ENCODE measurements at places on chromosomes 1 and 21.
A peak's percentile ranks its signal among the peaks of the same experiment; 100 is the strongest.

DNA sequence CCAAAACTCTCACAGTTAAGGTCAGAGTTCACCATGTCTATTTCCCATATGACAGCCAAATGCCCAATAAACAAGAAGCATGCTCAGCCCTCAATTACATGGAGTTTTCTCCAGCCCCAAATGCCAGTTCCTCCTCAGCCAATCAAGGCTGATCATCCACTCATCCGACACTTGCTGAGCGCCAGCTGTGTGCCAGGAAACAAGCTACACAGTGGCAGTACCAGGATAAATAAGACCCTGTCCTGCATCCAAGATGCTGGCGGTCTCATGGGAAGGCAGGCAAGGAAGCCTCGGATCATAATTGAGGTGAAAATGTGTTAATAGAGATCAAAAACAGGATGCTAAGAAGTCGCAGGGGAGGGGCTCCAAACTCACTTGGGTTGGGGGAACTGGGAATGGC, 7.7 kb downstream of the ZBTB17 start:
- DNase-seq: no peak

- DNase-seq: no peak
Measured at GRCh38 chr1:9246215-9246614, 11.6 kb downstream of the H6PD start.

- DNase-seq: no peak
Measured at GRCh38 chr1:214549604-214550003, 1.8 kb downstream of the PTPN14 start.

DNA sequence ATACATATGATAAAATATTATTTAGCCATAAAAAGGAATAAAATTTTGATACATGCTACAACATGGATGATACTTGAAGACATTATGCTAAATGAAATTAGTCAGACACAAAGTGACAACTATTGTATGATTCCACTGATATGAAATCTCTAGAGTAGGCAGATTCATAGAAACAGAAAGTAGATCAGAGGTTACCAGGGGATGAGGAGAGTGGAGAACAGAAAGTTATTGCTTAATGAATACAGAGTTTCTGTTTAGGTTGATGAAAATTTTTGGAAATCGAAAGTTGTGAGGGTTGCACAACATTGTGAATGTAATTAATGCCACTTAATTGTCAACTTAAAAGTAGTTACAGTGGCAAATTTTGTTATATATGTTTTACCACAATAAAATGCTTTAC, 315.7 kb upstream of the USP25 start:
- no peak for DNase-seq

DNA sequence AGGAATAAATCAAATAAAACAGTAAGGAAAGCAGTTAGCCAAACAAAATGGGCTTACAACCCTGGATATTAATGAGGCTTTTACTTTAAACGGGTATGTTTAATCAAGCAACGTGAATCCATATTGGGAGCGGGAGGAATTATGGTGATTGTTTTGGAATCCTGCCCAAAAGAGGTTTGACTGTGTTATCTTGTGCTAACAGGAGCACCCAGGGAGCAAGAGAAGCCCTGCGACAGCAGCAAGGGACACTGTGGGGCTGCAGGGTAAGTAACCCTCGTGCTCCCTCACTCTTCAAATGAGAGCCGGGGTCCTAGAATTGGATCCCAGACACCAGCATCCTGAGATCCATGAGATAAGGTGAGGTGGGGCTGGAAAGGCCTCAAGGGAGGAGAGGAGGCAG, 72.6 kb upstream of the PGBD5 start:
- peak; percentile 11 for DNase-seq

GRCh38 chr21:31801551-31802219, 69.8 kb upstream of the SCAF4 start:
- no peak for DNase-seq

GRCh38 chr1:99636647-99637175, 9.2 kb upstream of the PALMD start:
- DNase-seq: no peak

DNA sequence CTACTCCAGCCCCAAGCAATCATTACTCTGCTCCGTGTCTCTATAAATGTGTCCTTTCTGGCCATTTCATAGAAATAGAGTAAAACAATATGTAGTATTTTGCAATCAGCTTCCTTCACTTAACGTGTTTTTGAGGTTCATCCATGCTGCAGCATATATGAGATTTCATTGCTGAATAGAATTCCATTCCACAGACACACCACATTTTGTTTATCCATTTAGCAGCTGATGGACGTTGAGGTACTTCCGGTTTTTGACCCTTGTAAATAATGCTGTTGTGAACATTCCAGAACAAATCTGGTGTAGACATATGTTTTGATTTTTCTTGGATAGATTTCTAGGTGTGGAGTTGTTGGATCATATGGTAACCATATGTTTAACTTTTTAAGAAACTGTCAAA, 30.7 kb downstream of the ADAM30 start:
- DNase-seq: no peak

DNA sequence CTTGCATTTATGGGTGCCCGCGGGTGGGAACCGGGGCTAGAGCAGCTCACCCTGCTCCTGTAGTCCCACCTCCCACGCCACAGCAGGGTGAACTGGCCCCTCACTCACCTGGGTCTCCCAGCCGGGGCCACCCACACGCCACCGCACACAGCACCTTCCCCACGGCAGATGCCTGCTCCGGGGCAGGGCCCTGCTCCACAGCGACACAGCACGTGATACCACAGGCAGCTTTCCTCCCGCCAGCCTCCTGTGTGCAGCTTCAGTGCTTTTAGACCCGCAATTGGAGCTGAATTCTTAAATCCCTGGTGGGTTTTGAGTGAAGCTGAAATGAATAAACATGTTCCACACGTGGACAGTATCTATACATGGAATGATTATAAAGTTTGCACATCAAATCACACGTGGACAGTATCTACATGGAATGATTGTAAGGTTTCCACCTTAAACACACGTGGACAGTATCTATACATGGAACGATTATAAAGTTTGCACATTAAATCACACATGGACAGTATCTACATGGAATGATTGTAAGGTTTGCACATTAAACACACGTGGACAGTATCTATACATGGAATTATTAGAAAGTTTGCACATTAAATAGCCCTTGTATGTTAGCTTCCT, 93.1 kb upstream of the COL6A1 start:
- no peak for DNase-seq

DNA sequence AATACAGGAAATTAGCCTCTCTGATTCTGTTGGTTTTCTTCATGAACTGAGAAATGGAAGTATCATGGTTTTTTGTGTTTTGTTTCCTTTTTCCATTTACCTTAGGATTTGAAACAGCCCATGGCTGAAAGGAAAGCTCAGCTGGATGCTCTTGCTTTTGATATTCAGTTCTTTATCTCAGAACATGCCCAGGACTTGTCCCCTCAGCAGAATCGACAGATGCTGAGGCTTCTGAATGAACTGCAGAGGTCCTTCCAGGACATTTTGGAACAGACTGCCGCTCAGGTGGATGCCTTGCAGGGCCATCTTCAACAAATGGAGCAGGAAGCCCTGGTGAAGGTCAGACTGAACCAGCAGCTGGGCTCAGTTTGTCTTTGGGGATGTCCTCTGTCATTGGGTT, 142.4 kb downstream of the MACF1 start:
- DNase-seq: no peak

GRCh38 chr1:9294405-9294773, 1.7 kb downstream of the SPSB1 start:
- DNase-seq: no peak

DNA sequence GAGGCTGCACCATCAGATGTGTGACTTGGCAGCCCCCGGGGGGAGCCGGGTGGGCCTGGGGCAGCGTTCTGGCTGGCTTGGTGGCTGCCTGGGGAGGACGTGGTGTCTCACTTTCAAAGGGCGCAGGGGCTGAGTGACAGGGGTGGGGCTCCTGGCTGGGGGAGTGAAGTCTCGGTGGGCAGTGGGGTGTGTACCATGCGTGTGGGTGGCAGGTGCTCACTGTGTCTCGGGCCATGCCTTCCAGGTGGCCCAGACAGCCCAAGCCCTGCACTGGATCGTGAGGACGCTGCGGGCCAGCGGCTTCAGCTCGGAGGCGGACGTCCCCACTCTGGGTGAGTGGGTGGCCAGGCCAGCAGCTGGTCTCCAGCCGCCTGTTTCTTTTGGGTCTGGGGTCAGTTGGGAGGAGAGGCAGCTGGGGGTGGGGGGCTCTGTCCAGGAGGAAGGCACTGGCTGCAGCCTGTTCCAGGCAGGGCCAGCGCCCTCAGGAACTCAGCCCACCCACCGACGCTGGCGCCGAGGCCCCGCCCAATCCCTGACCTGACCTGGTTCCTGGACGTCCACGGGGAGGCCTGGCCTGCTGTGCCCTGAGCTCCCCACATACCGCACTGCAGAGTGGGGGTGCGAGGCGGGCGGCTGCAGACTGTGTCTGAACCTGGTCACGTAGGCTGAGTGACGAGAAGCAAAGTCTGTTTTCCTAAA, 30.6 kb upstream of the LRRC3 start:
- no peak for DNase-seq

GRCh38 chr1:84632673-84633434, 57.4 kb downstream of the SSX2IP start:
- no peak for DNase-seq

DNA sequence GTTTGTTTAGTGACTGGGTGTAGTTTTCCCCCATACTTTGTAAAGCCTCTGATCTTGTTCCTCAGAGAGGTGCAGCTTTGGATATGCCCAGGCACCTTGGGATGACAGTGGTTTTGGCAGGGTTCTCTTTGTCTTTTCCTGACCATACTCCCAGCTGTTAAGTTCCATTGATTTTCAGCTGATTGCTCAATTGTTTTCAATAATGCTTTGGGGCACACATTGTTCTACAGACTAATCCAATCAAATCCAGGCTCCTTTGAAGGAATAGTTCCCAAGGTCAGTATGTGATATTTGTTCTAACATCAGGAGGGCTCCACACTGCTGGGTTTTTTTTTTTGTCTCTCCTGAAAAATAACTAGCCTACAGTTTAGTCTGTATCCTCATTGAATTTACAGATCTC, 24.8 kb downstream of the PPP2R5A start:
- DNase-seq: no peak

GRCh38 chr1:4794020-4794780, 139.8 kb downstream of the AJAP1 start:
- DNase-seq: no peak

DNA sequence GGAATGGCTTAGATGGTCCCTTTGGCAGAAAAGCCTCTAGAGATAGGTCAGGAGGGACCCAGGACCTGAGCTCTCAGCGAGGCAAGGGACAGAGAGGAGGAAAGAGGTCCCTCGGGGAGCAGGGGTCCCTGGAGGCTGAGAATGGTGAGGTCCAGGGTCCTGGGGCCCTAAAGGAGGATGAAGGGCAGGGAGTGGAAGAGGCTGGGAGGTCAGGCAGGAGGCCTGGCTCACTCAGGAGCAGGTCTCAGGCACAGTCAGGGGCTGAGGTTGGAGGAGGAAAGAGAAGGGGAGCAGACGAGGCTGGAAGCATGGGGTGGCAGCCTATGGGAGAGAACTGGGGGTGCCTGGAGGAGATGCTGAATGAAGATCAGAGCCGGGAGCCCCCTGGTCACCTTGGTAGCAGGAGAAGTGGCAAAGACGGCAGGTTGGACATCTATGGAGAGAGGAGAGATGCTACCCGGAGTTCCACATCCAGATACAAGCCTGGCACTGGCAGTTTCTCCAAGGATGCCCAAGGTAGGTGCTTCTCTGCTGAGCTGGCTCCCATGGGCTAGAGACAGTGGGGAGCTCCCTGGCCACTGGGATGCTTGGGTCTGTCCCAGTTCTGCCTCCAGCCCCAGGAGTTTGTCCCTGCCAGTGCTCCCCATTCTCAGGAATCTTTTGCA, 22.6 kb downstream of the IGFN1 start:
- DNase-seq: no peak

GRCh38 chr1:25232866-25233784, 823 bp upstream of the SYF2 start:
- DNase-seq: peak; percentile 92

GRCh38 chr1:41773144-41773591, 145.6 kb downstream of the HIVEP3 start:
- DNase-seq: no peak

DNA sequence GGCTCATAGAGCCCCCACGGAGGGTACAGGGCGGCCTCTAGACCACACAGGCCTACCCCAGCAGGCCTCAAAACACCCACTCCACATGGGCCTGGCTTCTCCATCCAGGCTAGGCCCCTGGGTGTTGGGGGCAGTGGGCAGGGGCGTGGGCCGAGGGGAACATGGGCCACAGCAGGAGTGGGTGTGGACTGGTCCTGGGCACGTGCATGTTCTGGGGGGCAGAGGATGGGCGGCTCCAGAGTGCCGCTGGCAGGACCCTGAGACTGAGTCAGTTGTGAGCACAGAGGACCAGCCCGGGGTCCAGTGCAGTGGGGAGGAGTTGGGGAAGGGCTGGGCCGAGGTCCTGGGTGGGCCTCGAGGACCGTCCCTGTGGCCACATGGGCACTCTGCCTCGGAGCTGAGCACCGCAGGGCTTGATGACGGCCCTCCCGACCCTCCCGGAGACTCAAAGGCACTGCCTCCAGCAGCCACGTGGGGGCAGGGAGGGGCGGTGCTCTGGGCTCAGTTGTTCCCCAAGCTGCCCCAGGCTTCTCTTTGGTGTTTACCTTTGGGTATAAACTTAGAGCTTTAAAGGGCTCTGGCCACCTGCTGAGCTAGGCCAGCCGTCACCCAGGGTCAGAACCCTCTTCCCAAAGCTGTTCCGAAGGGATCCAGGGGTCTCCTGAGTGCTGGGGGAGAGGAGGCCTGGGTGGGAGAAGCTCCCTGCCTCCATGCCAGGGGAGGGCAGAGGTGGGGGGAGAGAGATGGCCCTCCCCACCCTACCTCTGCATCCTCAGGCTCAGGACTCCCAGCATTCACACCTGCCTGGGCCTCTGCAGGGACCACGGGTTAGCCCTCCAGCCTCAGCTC, 79.9 kb downstream of the MORN1 start:
- peak; percentile 41 for DNase-seq

DNA sequence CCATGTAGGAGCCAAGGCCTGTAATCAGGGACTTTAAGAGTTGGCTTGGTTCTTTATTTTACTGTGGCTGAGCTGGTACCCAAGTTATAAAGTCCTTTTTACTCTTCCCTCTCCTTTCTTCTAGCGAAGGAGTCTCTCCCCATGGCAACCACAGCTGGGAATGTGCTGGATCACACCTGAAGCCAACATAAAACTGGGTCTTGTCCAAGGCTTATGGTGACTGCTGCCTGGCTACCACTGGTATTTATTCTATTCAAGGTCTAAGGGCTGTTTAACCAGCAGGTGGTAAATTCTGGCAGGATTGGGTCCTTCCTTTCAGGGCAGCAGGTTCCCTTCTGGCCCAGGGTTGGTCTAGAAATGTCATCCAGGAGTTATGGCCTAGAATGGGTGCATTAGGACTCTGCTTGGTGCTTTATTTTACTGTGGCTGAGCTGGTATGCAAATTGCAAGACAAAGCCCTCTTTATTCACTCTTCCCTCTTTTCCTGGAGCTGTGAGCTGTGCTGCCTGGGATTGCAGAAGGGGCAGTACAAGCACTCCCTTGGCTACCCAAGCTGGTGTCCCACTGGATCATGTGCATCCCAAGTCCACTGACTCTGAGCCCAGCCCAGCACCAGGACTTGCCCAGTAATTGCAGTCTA, 26.6 kb downstream of the SLC22A15 start:
- no peak for DNase-seq
